Endodermal cell (in vitro differentiated cells): ENCODE measurements at places on chromosomes 12 and 14. TPM values are rescaled to one million over a fixed set of nuclear protein-coding genes. Genes with fewer than 3 reads are reported as not detected.
A peak's percentile ranks its signal among the peaks of the same experiment; 100 is the strongest.

DNA sequence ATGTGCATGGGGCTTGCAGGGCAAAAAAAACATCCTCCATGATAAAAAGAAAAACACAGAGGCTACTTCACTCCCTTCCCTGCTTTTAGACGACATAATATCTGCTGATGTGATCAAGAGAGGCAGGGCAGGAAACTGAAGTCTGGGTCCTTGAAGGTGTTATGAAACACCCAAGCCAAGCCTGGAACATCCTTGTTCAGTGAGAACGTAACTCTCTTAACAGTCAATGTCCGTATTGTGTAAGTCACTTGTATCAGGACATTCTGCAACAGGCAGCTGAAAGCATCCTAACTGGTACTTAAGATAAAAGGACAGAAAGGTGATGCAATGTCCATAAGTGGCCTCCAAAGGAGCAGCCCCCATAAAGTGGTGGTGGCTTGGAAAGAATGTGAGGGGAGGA is 20.0 kb downstream of the KCNK10 start:
- H3K4me3 ChIP-seq = no peak overlapping the region
- DNase-seq = no peak
- peaks cover 9% of the 10 kb centered on the region for H3K27me3 ChIP-seq
- H3K4me1 ChIP-seq = no peaks in the 10 kb centered on the region

DNA sequence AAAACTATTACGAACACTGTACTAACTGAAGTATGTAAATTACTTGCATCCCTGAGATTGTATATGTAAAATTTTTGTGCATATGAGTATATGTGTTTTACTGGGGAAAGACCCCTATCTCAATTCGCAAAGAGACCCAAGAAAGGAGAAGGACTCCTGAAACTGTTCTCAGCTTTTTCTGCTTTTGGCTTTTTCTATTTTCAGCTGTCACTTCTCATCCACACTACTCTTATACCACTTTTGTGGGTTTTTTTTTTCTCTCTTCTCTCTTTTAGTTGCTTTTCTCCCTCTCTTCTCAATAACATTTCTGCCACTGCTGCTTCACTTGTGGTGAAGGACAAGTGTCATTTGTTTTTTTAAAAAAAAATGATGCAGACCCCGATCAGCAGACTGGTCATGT is 39.8 kb downstream of the NIN start:
- no peaks in the 10 kb centered on the region for H3K4me1 ChIP-seq
- no peak overlapping the region for H3K27ac ChIP-seq
- DNase-seq = no peak

- no peak overlapping the region for H3K27ac ChIP-seq
- H3K36me3 ChIP-seq = no peaks in the 10 kb centered on the region
- no peak for DNase-seq
- H3K4me1 ChIP-seq = peaks cover 10% of the 10 kb centered on the region
- no peaks in the 10 kb centered on the region for H3K27me3 ChIP-seq
These were observed 103.5 kb upstream of the HIF1A start for GRCh38 chr14:61591862-61592261.

DNA sequence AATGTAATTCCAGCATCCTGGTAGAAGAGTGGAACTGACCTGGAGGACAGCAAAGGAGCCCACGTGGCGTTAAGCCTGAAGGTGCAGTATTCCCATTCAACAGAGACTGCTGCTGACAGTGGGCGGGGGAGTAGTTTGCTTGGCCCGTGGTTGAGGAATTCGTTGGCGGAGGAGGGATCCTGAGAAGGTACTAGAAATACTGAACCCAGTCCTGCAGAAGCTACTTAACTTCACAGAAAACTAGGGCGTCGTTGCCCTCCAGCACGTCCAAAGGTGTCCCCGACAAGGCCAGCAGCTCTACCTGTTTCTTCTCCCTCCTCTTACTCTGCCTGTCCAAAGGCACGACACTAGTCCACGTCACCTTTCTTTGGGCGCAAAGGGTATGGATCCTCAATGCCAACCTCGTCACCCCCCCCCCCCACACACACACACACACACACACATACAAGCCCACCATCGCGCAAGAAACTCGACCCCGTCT is 303 bp downstream of the PUS7L start:
- H3K36me3 ChIP-seq = no peaks in the 10 kb centered on the region
- H3K4me3 ChIP-seq = peak overlapping the region; percentile 85
- H3K27ac ChIP-seq = no peak overlapping the region
- H3K27me3 ChIP-seq = no peaks in the 10 kb centered on the region

DNA sequence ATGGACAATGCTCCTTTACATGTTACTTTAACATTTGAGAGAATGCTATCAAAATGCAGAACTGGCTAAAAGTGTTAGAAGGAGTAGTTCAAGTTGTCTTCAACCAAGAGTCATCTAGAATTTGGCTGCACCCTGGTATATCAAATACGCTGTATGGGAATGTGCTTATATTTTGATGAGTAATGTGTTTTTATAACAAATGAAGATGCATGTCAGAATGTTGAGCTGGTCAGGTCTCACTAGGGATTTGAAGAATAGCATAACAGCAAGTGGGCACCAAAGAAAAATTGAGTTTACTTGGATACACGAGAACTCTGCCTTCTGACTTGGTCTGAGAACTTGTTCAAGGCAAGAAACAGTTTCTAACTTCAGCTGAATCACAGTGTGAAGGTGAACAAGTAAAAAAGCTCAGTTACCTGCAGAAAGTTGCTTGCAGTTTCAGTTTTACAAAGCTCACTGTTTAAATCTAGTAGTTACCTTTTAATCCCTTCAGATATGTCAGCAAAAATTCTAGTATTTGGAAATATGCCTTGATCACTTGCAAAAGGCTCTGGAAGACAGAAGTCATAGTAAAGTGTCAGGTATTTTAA is 82.3 kb downstream of the PDE3A start:
- DNase-seq = no peak
- no peaks in the 10 kb centered on the region for H3K36me3 ChIP-seq
- no peak overlapping the region for H3K27ac ChIP-seq
- no peak overlapping the region for H3K4me3 ChIP-seq
- peaks cover 3% of the 10 kb centered on the region for H3K4me1 ChIP-seq

DNA sequence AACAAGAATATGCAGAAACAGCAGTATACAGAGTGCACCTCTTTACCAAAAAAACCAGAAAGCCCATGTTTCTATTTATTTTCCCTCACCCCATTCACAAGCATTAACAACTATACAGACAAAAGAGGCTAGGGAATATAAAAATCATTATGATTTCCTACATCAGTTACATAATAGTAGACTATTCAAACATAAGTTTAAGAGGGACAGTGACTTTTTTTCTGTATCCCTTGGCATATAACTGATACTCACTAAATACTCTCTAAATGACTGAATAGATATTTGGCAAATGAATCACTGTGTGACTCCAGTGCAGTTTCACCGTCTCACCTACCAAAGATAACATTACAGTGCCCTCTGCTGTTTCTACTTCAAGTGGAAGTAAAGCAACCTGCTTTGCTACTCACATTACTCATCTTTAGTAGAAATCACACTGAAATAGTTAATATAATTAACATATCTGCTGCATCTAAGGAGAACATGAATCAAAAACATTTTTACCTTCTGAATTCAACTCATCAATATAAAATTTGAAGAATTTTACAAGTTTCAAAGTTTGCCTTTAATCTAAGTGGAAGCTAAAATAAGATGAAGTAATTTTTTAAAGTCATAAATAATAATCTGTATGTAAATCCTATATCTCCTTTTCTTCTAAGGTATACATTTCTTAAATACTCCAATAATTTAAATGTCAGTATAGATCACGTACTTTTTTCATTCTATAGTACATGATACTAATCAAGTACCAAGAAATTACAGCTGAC is 103.8 kb downstream of the OSBPL8 start:
- no peak for DNase-seq
- H3K36me3 ChIP-seq = peaks cover 3% of the 10 kb centered on the region
- H3K27ac ChIP-seq = no peak overlapping the region
- no peaks in the 10 kb centered on the region for H3K4me1 ChIP-seq

COX8C gene
- total RNA-seq = not detected in 3 replicates

SLC10A1 gene
- total RNA-seq = not detected in 3 replicates

JPH4 gene
- total RNA-seq = 0.91 to 1.2 TPM (median 0.99 TPM) in 3 replicates

TOX4 gene
- total RNA-seq = 57.2 and 60.0 TPM in 2 replicates
